ENCODE measurements at places on chromosomes 3 and 15.

GRCh38 chr3:46272028-46272451 is 29.8 kb downstream of the CCR3 start:
- DNase-seq, result no peak

DNA sequence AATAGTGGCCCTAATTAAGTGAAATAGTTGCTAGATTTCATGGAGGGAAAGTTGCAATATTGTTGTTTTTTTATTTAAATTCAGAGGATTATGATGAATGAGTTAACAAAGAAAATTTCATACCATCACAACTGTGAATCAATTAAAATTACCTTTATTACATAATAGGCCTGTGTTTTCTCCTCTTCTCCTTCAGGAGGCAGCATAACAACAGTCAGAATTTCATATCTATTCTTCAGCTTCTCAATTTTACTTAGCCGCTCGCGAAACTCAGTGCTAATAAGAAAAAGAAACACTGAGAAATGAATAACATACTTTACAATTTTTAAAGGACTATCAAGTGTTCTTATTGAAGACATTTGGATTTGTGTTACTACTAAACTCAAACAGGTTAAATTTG is 29.4 kb downstream of the TTC14 start:
- DNase-seq, result no peak

DNA sequence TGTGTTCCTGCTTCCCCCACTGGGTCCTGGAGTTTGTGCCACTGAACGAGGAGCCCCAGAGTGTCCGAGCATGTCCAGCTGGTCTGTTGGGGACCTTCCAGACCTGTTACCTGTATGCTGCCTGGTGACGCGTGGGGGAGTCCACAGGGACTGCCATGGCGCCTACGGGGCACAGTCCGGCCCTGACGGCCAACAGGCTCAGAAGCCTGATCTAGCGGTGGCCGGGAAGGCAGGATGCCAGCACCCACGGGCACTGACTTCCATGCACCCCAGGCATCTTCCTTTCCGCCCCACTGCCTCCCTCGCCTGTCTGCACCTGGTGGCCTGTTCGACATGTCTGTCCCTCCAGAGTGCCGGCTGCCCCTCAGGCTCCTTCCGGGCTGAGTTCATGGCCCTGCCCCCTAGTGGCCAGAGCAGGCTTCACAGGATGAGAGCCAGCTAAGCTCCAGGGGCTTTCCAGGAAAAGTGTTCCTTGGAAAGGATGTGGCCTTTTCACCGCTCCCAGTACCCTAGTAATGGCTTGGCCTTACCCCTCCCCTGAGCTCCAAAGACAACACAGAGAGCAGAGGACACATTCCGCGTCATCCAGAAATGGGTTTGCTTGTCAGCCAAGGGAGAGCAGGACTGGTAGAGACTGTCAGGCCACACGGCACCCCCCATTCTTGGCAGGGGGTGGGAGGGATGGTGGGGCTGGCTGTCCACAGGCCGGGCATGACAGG is 35.7 kb downstream of the NGRN start:
- peak; percentile 59 for DNase-seq

- no peak for DNase-seq
Measured at GRCh38 chr3:126887686-126888085, 95.2 kb upstream of the PLXNA1 start.

DNA sequence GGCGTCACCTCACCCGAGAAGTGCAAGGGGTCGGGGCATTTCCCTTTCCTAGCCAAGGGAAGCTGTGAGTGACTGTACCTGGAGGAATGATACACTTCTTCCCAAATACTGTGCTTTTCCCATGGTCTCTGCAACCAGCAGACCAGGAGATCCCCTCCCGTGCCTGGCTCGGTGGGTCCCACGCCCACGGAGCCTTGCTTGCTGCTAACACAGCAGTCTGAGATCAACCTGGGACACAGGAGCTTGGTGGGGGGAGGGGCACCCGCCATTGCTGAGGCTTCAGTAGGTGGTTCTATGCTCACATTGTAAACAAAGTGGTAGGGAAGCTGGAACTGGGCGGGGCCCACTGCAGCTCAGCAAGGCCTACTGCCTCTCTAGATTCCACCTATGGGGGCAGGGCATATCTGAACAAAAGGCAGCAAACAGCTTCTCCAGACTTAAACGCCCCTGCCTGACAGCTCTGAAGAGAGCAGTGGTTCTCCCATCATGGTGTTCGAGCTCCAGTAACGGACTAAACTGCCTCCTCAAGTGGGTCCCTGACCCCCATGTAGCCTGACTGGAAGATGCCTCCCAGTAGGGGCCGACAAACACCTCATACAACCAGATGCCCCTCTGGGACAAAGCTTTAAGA is 31.4 kb upstream of the ABHD5 start:
- no peak for DNase-seq

- DNase-seq, result no peak
Measured at GRCh38 chr3:20999661-21000060, 751.3 kb downstream of the ZNF385D start.

DNA sequence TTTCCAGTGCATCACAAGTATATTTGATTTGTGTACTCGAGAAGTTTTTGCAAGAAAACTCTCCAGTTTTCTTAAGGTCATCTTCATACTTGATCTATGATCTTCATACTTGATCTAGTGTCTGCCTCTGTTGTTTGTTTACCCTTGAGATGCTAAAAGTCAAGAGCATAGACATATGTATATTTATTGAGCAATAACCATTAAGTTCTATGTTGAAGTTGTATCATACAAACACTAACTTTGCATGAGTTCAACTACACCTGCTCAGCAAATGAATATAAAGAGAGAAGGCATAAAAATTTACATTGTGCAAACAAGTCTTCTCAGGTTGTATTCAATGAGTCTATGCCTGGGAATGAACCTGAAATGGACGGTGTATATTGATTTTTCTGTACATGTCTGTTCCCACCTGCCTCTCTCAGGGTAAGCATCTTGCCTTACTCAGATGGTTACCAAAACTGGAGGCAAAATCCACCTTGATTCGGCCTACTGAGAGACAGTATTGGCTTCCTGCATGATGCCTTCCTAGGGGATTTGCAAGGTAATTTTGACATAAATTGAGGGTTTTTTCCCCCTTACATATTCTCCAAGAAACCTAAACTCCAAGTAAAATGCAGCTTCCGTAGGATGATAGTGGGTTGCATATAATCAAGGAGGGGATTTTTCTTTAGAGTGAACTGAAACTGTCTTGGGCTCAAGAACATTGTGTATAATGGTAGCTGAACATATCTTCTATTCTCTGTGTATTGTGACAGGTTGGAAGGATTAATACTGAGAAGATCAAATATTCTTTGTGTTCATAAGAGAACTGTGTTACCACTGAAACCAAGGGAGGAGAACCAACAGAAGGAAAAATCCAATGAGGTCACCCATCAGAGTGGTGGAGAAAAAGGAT is 110.4 kb downstream of the FILIP1L start:
- no peak for DNase-seq

DNA sequence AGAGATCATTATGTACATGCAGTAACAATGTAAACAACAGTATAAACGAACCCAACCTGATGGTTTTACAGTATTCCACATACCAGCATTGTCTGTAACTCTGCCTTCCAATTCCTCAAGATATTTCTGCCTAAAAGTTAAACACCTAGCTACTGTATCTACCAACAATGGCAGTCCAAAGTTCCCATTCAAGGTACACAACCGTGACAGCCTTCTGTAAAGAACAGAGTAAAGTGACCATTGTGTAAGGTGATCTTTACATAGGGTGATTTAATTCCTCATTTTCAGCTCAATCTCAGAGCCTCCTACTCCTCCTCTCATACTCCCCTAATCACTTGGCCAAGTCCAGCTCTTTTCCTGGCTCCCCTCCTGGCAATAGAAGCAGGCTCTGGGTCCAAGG is 10.4 kb downstream of the SECISBP2L start:
- DNase-seq, result no peak

DNA sequence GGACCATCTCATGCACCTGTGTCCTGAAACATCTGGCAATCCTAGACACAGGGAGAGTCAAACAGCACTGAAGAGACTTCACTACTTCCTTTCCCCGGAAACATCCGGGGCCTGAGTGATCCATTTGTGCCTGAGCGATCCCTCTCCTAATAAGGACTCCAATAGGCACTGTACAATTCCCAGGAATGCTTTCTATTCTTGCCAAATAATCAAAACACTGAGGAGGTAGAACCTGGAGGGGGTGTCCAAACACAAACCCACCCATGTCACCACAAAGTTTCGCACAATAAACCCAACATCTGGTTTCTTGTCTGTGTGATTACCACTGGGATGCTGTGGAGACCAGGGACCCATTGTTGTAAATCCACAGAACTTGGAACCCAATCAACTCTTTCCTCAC is 205.0 kb downstream of the OPA1 start:
- no peak for DNase-seq

DNA sequence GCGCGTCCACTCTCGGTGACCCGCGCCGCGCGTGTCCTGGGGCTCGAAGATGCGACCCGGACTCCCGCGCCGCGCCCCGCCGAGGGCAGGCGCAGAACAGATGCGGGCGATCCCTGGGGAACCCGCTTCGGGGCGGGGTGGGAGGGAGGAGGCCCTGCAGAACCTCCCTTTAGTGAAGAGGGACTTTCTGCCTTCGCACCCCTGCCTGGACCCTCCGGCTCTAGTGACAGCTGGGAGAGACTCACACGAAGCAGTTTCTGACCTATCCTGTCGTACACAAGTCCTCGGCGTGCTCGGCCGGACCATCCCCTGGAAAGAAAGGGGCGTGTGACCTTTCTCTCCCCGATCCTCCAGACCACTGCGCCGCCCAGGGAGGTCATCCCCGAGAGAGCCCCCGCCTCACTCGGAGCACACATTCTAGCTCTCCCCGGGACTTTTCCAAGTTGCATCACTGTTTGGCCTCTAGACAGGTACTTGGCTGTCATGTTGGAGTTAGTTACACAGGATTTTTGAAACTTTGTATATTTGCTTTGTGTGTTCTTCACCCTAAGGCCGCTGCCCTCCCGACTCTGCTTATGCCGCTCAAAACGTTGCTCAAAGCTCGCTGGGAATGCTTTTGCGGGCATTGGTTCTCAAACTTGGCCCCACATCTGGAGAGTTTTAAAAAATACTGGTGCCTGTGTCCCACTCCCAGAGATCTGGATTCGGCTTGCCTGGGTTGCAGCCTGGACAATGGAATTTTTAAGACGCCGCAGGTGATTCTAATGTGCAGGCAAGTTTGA is 582 bp downstream of the CGNL1 start:
- no peak for DNase-seq

GRCh38 chr3:135087782-135088181 is 292.7 kb downstream of the EPHB1 start:
- DNase-seq, result no peak

DNA sequence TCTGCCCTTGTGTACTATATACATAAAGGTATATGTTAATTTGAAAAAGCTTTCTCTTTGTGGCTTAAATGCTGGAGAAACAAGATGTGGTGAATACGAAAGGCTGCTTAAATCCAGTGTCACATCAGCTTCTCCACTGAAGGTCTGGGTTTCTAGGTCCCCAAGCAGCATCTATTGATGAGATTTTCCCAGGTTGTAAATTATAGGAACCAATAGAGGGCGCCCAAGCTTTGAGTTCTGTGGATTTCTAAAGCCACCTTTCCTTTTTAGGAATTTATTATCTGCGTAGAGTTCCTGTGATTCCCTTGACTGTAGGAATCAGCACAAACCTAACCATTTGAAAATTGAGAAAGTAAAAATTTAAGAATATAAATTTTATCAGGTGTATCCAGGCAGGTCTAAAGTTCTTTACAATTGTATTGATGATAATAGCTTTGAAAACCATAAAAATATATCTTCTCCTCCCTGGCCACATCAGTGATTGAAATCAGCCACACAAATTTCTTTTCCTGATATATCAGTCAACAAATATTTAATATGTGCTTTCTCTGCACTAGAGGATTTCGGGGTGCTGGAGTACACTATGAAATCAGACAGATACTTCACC is 88.3 kb upstream of the ADAMTSL3 start:
- DNase-seq, result no peak

DNA sequence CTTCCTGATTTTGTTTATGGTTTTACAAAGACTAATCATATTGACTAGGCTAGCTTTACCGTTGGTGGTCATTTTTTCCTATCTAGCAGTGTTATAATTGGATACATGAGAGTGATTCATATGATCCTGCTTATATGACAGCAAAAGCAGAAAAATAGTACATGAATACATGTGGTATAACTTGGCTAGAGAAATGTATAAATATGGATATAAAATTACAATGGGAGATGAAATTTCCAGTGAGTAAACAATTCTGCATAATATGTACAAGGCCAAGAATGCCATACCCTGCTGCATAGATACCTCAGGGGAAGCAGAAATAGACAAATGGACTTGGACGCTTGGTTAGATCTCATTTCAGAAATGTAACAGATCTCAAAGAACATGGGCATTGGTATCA is 103.1 kb downstream of the DTWD1 start:
- no peak for DNase-seq

GRCh38 chr3:16329036-16329825 is 64.2 kb downstream of the OXNAD1 start:
- DNase-seq, result no peak

DNA sequence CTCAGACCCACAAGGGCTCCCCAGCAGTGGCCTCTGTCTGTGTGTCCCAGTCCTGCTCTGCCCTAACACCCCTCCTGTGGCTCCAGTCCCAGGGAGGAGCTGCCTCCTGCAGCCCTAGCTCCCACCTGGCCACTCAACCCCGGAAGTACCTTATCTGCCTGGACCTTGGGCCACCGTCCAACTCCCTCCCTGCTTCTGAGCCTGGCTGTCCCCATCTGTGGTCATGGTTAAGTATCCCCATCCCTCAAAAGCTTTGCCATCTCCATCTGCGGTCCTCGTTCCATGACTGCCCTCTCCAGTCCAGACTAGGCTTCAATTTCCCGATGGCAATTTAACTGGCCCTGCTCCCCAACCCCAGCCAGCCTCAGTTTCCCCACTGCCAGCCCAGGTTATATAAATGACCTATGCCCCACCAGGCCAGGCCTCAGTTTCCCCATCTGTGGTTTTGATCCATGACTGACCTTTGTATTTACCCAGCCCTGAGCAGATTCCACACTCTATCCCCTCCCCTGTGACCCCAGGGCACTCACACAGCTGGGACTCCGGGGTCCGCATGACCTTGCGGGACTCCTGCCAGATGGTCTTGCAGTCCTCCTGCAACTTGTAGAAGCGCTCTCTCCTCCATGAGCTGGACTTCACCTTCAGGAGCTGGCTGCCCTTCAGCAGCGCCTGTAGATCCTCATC is 9.6 kb downstream of the PLCD1 start:
- no peak for DNase-seq

DNA sequence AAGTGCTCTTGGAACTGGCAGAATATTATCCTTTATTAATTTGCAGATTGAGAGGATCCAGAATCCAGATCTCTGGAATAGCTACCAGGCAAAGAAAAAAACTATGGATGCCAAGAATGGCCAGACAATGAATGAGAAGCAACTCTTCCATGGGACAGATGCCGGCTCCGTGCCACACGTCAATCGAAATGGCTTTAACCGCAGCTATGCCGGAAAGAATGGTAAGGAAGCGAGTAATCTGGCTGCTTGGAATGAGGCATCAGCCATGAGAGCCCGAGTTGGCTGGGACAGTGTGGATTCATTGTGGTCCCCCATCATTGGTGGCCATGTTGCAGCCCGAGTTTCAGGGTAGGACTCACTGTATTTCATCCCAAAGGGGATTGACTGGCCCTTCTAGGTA is 47.1 kb downstream of the PARP14 start:
- no peak for DNase-seq

GRCh38 chr3:37554364-37554763 is 307.3 kb upstream of the CTDSPL start:
- DNase-seq, result no peak

Data from stimulated activated CD4-positive, alpha-beta T cell treated with anti-CD3 and anti-CD28 coated beads, TNF-alpha, amount 100 ng/mL, for 48 hours (primary cell).